Astrocyte of the spinal cord (primary cell): ENCODE measurements at places on chromosomes 11 and 22.
A peak's percentile ranks its signal among the peaks of the same experiment; 100 is the strongest.

GRCh38 chr11:3627291-3627690, 14.5 kb downstream of the ART5 start:
- peak; percentile 16 for DNase-seq

DNA sequence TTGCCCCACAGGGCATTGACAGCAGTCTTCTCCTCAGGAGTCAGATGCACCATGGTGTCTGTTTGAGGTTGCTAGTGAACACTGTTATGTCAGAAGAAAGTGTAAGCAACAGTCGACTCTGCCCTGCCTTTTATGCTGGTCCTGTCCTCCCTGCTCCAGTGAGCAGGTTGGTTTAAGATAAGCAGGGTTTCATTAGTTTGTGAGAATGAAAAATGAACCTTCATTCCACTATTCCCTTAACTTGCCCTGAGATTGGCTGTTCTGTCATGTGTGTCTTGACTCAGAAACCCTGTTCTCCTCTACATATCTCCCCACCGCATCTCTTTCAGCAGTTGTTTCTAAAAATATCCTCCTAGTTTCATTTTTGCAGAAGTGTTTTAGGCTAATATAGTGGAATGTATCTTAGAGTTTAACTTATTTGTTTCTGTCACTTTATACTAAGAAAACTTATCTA, at the start of gene HBD:
Gene HBD, minus strand, starts transcription at position 103 of the 454 bp plus-strand sequence. Its CDS starts 50 bp downstream, at position 53.
- DNase-seq: peak; percentile 10

GRCh38 chr11:118002541-118003423, 16.6 kb downstream of the IL10RA start:
- DNase-seq: no peak

DNA sequence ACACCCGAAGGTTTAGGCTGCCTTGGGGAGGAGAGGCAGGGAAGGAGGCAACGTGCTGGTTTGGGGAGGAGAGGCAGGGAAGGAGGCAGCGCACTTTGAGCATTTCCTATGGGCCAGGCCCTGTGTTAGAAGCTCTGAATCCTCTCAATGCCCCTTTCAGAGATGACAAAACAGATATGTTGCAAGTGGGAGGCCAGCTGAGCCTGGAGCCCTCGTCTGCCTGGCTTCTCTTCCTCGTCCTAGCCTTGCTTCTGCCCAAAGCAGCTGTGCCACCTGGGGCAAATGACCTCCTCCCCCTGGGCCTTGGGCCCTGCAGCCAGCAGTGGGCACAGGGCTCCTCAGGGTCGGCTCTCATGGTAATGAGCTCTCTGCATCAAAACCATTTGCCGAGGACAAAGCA, 15.3 kb upstream of the LRRC32 start:
- no peak for DNase-seq

DNA sequence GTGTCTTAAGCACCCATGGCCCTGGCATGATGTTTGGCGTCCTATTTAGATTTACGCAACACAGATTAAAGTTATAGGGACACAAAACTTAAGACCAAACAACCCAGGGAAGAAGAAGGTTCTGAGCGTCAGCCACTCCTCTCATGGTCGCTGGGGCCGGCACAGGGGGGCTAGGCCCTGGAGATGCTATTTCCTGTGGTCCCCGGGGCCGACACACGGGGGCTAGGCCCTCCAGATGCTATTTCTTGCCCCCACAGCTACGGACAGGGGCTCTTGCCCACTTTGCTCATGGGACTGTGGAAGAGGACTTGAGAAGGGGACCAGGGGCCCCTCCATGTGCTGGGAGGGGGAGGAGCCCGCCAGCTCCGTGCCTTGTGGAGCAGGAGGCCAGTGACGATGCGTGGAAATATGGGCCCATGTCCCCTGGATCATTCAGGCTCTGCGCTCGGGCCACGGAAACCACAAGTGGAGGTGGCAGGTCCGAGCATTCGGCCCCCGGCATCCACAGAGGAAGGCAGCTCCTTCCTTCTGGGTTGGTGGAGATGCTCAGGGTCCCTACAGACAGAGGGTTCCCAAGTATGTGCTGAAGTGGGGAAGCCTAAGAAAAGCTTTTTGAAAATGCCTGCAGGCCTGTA, 711.1 kb downstream of the BRD1 start:
- DNase-seq: no peak

DNA sequence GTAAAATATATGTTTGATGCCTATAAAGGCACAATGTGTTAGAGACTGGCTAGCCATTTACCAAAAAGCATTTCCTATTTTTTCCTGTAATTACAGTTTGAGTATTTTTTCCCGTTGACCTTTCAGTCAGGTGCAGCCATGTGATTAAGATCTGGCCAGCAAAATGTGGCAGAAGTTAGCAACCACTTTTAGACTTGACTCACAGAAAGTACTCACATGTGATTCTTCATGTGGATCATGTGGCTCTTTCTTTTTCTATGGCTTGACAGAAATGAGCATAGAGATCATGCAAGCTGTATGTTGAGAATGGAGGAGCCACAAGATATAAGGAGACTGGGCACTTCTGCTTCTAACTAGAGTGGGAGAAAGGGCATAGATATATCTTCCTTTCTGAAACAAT, 27.3 kb upstream of the RAB38 start:
- DNase-seq: no peak
